ENCODE measurements at places on chromosomes 7 and 10.

DNA sequence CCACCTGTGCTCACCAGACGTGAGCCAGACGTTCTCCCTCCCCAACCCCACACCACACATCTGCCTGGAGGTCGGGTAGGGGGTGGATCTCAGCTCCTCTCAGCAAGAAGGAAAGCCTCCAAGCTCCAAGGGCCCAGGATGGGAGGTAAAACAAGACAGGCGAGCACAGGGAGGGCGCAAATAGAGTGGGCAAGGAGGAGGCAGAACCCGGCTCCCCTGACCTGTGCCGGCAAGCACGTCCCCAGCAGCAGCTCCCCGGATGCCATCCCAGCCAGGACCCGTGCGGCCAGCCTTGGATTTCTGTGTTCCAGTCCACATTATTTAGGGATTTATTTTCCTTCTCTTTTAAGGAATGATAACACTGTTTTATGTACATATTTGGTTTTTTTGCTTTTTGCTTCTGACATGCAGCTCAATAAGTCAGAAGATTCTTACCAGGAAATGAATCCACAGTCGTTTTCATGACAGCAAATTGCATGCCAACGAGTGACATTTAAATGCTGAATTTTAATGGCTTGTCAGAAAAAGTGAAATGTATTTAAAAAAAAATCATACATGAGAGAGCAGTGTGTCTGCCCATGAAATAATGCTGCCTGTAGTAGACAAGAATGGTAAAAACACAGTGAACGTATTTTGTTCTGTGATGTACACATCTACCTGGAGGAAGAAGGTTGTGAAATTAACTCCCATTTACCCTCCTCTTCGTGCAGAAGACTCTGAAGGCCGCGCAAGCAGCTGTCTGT, 276.5 kb downstream of the PTPRN2 start:
- no peak for DNase-seq

- peak; percentile 67 for DNase-seq
Measured at GRCh38 chr10:16828114-16828568, 10.9 kb upstream of the RSU1 start.

- DNase-seq = no peak
Measured at GRCh38 chr7:123023126-123023525, 27.6 kb upstream of the TAS2R16 start.

GRCh38 chr7:129955993-129956543, 3.3 kb upstream of the UBE2H start:
- no peak for DNase-seq

DNA sequence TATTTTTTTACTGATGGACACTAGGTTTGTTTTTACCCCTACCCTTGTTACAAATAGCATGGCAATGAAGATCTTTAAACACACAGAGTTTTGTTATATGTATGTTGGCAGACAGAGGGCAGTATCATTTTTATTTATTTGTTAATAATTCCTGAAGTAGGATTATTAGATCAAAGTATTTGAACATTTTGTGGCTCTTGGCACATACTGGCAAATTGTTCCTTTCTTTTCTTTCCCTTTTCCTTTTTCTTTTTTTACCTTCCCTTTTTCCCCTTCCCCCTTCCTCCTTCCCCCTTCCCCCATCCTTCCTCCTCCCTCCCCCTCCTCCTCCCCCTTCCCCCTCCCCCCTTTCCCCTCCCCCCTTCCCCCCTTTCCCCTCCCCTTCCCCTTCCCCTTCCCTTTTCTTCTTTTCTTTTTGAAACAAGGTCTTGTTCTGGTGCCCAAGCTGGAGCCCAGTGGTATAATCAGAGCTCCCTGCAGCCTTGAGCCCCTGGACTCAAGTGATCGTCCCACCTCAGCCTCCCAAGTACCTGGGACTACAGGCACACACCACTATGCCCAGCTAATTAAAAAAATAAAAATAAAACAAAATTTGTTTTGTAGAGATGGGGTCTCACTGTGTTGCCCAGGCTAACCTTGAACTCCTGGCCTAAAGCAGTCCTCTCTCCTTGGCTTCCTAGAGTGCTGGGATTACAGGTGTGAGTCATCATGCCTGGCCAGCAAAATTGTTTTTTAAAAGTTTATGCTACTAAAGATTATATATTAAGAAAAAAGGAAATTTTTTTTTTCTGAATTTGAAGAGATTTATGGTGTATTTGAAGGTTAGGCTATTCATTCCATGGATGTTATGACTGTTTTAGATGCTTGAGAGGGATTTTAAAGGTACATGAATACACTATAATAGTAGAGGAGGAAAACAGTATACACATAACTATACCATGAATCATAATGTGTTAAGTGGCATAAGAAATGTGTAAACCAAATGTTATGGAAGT, 39.3 kb downstream of the SEPTIN7 start:
- no peak for DNase-seq

DNA sequence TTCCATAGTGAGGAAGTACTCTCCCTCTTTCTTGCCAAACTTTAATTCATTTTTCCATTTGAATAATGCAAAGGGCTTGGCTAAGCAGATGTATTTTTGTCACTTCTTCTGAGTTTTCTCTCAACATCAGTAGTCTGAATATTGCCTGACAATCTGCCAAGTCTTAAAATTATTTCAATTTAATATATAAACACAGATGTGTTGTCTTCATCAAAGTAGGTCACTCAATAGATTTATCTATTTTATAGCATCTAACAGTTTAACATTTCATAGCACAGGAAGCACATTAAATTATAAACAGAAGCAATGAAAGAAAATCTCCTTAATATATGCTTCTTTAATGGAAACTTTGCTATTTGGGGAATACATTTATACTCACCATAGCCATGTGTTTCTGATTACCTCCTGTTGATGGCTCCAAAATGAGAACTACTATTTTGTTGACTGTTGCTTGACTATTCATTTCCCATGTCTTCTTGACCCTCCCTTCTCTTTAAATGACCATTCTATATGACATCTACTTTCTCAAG, 4.5 kb downstream of the CPED1 start:
- no peak for DNase-seq

GRCh38 chr10:67770537-67770936, 67.5 kb downstream of the DNAJC12 start:
- DNase-seq = no peak

DNA sequence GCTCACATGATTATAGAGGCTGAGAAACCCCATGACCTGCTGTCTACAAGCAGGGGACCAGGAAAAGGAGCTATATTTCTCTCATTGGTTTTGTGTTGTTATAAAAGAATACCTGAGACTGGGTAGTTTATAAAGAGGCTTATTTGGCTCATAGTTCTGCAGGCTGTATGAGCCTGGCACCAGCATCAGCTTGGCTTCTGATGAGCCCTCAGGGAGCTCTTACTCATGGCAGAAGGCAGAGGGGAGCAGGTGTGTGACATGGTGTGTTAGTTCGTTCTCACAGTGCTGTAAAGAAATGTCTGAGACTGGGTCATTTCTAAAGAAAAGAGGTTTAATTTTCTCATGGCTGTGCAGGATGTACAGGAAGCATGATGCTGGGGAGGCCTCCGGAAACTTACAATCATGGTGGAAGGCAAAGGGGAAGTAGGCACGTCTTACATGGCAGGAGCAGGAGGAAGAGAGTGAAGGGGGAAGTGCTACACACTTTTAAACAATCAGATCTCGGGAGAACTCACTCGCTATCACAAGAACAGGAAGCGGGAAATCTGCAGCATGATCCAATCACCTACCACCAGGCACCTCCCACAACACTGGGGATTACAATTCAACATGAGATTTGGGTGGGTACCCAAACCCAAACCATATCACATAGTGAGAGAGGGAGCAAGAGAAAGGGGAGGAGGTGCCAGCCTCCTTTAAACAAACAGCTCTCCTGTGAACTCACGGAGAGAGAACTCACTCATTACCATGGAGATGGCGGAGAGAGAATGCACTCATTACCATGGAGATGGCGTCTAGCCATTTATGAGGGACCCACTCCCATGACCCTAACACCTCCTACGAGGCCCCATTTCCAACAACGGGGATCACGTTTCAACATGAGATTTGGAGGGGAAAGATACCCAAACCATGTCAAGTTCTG, 133.4 kb downstream of the JCAD start:
- DNase-seq = no peak

GRCh38 chr7:139094596-139094995, 14.9 kb downstream of the ZC3HAV1 start:
- peak; percentile 26 for DNase-seq

DNA sequence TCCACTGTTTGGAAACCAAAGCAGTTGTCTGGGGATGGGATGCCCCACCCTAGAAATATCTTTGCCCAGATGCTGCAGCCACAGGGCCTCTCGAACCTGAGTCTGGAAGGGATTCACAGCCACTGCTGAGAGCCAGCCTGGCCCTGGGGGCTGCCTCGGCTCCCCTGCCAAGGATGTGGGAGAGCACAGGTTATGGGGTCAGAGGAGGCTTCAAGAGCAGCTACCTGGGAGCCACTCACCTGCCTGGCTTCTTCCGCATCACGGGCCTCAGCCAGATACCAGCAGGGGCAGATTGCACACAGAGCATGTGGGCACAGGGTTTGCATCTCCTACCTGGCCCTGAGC, 5.4 kb upstream of the PWWP2B start:
- no peak for DNase-seq

- DNase-seq = no peak
Measured at GRCh38 chr7:147774461-147774860, 816.1 kb upstream of the C7orf33 start.

GRCh38 chr10:130485958-130486895, 350.0 kb downstream of the GLRX3 start:
- no peak for DNase-seq

GRCh38 chr7:150356265-150356897, 12.2 kb upstream of the REPIN1 start:
- peak; percentile 56 for DNase-seq

DNA sequence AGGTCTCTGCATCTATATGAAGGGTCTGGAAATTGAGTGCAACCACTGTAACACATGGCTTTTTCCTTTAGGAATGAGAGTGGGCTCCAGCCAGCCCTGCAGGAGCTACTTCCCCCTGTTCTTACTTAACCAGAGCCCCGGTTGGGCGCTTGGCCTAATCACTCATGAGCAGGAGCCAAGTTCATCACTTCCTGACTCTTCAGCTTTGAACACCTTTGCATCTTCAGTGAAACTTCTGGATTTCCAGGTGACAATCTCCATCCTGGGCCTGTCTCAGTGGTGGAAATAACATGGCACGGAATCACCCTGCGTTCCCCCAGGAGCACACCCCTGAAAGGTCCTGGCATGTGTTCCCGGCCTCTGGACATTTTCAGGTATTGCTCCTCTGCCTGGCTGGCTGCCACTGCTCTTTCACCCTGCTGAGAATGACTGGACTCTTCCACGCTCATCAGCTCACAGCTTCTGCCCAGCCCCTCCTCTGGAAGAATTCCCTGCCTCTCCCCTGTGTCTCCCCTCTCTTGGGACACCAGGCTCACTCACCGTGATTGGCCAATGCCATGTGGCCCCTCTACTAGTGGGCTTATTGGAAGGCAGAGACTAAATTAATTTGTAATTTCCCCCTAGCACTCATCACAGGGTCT, 229.1 kb upstream of the GRB10 start:
- DNase-seq = no peak

GRCh38 chr7:96401200-96401599, 79.3 kb upstream of the SLC25A13 start:
- no peak for DNase-seq

- peak; percentile 15 for DNase-seq
Measured at GRCh38 chr10:103241262-103242011, 4.2 kb upstream of the RPEL1 start.

DNA sequence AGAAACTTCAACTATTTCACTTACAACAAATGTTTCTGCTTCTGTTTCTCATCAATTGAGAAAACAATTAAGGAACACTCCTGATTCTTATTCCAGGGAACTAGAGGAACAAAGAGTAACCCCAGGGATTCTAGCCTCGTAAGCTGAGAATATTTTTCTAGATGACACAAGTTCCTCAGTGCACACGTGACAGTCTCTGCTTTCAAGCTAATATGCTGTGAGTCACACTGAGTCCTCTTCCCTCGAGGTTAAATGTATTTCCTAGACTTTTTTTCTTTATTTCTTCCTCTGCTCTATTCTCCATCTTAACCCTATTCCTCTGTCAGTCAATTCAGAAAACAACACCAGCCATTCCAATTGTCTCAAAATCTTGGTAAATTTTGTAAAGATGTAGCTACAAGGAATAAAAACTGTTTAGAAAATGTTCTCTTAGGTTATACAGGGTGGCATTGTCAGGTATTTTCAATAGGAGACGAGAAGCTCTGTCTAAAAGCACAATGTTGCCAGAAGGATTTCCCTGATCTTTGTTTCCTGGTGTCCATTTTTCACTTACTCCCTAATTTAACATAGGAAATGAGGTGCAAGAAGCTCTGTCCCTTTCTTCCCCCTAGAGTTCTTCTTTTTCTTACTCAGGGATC, 5.8 kb upstream of the C1GALT1 start:
- peak; percentile 27 for DNase-seq

DNA sequence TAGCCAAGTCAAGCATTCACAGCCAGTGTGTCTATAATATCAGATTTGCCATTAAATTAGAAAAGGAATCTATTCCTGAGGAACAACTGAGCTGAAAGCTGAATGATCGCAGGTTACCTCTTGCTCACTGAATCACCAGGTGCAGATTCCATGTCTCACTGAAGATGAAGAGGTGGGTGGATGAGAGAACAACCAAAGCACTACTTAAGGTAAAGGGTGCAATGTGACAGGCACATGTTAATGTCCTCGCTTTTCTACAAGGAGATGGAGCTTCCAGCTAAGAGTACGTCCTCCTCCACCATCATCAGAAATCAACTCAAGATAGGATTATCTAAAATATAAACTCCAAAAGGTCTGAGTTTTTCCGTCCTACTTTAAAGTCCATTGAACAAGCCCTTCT, 4.6 kb downstream of the SORCS1 start:
- DNase-seq = no peak

- no peak for DNase-seq
Measured at GRCh38 chr10:111354859-111355258, 278.0 kb downstream of the ADRA2A start.

DNA sequence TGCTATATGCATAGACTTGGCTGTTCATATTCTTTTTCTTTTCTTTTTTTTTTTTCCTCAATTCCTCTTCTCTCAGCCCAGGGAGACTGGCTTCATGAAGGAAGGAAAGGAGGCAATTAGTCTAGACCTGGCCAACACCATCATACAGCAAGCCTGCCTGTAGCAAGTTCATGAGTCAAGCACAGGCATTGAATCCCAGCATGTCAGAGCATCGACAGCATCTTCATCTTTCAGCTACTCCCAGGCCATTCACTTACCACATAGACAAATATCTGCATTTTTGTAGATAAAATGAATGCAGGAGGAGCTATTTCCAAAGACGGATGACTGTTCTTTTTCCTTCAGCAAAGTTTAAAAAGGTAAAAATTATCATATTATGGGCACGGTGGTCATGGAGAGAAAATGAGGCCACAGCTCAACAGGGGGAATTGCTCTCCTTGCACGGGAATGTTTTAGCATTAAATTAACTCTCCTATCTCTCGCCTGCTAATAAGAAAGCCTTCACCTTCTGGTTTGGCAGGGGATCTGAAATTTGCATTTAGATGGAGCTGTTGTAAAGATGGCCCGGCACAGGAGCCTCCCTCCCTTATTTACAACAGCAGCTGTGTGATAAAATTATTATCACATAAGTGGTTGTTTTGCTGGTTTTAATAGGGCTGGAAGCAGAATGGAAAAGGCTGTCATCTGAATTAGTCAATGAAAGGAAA, 626.5 kb upstream of the AUTS2 start:
- no peak for DNase-seq

- no peak for DNase-seq
Measured at GRCh38 chr7:120460949-120461348, 188.0 kb downstream of the KCND2 start.

GRCh38 chr10:114609518-114610426, 48.3 kb downstream of the ABLIM1 start:
- no peak for DNase-seq

GRCh38 chr10:125344573-125345171, 184.3 kb upstream of the CTBP2 start:
- DNase-seq = peak; percentile 36
